ENCODE measurements at places on chromosomes 7 and 10.

DNA sequence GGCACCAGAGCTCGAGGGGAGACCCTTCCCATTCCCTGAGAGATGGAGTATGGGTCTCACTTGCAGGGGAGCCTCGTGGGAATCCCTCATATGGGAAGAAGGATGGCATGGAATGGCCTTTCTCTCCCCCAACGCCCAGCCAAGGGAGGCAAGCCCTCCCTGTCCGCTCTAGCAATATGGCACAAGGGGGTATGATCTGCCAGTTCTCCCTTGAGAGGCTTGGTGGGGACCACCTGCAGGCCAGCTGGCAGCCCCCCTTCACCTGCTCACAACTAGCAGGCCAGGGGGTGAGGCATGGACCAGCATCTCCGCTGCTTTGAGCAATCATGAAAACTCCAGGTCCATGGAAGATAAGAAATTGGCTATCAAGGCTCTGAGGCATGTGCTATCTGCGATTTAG, 70.8 kb downstream of the PARP12 start:
- DNase-seq: no peak

- DNase-seq: no peak
Measured at GRCh38 chr10:125472010-125472607, 210.9 kb downstream of the TEX36 start.

- DNase-seq: no peak
Measured at GRCh38 chr7:35645691-35646090, 49.2 kb downstream of the HERPUD2 start.

DNA sequence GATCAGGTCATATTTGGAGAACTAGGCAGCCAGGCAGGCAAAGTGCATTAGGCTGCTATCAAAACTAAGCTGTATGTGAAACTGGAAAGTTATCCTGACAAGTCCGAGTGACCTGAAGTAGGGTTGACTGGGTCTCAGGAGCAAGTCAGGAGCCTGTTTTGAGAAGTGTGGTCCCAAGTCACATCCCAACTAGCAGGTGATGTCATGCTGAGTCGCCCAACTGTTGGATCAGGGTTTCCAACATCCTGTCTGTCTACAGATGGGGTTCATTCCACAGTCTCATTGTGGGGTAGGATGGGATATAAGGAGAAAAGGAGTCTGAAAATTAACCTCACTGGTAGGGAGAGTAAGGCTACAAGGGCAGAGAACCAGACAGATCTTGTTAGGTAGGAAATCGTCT, 27.0 kb downstream of the SLC26A4 start:
- DNase-seq: no peak

- DNase-seq: no peak
Measured at GRCh38 chr7:103075337-103075918, 488 bp downstream of the ARMC10 start.

GRCh38 chr10:90007226-90007625, 305.8 kb downstream of the KIF20B start:
- DNase-seq: no peak

- no peak for DNase-seq
Measured at GRCh38 chr10:51667678-51668335, 31.6 kb downstream of the CSTF2T start.

- DNase-seq: no peak
Measured at GRCh38 chr7:71350680-71351079, 218.7 kb downstream of the GALNT17 start.

DNA sequence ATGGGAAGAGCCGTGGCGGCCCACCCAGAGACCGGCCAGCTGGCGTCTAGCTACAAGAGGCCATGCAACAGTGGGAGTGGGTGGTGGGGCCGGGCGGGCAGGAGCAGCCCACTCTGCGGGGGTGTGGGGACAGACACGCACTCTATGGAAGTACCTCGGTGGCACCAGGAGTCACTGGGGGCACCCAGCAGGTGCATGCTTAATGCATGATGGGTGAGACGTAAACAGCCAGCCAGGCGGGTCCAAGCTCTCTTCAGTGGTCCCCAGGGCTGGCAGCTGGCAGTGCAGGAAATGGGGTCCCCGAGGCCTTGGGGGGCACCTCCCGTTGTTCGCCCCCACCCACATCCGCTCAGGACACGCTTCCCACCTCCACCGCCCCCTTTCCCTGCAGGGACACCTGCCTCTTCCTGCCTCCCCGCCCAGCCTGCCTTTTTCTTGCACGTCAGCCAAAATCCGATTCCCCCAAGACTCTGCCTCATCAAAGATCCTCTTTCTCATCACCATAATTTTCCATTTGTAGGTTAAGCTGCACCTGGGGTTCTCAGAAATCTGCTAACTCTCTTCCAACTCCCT, 22.6 kb upstream of the PSMG3 start:
- no peak for DNase-seq

- no peak for DNase-seq
Measured at GRCh38 chr7:81769891-81770727, at the start of gene HGF. Gene HGF (minus strand): TSS chr7:81770047. CDS start chr7:81769971, 76 bp downstream.

GRCh38 chr7:135811506-135811905, 62.9 kb upstream of the FAM180A start:
- no peak for DNase-seq

DNA sequence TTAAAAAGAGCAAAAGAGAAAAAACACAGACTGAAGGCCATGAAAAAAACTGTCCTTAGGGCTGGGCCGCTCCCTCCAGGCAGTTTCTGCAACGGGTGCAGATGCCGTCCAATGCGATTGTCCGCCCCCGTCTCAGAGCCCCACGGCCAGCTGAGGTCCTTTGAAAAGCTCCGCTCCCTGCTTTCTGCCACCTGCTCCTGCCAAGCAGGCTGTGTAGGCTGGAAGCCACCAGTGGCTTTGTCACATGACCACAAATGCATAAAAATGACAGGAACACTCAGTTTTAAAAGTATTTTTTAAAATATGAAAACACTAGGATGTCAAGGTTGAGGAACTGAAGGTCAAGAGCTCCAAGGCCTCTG, 71.7 kb downstream of the AMZ1 start:
- no peak for DNase-seq

DNA sequence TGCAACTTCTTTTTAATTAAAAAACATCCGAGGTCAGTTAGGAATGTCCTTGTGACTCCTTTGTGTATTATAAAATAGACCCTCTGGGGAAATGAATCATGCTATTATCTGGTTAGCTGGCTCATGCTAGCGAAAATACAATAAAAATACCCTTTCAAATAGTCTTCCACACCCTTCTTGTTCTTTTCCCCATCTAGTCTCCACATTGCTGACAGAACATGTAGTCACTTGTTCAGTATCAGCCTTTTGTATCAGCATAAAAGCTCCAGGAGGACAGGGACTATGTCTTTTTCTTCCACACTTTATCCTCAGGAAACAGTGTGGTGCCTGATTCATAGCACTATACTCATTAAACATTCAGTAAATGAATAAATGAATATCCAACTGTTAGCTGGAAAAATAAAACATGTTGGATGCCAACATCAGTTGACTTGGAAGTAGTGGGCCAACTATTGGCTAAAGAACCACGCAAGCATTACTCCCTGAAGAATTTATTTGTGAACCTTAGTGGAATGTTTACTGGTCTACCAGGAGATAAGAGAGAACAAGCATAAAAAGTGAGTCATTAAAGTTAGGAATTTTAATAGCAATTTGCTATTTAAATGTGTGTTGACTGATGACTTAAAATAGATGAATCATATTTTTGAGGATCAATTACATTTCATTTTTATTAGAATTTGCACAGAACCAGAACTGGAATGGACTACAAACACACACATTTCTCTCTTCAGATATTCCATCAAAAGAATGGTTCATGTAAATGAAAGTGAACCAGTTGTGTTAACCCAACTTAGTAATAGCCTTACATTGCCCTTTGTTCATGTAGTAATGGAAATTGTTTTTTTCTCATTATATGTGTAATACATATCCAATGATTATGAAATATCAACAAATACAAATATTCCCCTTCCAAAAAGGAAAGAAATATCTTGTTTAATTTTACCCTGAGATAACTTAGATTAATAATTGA, 129.6 kb downstream of the DKK1 start:
- no peak for DNase-seq

DNA sequence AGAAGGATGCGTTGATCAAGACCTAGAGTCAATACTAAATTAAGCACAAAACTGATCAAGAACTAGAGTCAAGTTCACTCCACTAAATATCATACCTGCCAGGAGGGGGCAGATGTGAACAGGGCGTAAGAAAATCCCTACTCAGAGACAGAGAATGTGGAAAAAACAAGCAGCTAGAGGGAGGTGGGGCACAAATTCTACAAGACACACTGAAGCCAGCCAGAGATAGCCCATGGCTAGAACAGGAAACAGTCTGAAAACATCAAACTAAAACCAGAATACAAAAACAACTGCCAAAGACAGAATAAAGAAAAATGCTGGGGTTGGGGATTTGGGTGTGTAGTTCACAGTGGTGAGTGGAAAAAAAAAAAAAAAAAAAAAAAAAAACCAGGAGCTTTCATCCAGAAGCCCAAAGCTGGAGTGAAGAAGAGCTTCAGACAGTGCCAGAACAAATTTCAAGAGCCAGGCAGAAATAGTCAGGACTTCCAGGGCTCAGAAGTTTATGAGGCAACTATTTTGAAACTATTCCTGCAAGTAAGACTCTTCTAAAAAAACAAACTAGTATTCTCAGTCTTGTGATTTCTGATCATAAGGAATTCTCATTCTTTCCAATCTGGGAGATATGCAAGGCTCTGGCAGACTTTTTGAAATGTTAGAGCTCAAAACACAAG, 118.3 kb downstream of the CCDC71L start:
- DNase-seq: peak; percentile 60

GRCh38 chr7:98852826-98853225, 17.0 kb downstream of the TMEM130 start:
- no peak for DNase-seq

GRCh38 chr10:122981066-122981464, 864 bp downstream of the PSTK start:
- DNase-seq: no peak

GRCh38 chr10:28833313-28833712, 156.0 kb downstream of the BAMBI start:
- DNase-seq: no peak

DNA sequence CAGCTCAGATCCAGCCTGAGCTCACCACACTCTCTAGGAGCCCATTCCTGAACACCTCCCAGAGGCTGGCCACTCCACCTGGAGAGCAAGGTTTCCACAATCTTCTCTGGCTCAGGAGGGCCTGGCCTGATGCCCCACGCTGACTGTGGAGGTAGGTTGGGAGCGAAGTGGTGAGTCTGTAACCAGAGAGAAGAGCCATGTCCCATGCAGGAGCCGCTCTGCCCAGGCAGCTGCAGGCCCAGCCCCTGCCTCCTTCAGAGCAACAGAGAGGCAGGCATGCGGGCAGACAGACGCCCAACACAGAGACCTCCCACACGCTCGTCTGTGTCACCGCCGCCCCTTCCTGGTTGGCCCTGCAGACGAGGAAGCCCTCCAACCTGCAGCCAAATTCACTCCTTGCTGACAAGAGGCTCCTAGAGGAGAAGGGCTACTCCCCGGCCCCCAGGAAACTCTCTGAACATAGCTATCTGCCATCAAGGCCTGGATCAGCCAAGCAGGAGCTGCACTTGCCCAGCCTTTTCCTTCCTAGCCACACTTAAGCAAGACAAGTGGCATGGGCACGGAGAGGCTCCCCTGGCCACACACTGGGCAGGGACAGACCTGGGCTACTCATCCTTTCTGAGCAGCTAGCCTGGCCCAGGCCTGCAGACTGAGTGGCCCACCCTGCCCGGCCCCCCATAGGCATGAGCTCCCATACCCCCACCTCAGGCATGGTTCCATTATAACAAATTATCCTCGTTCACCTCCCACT, 101.9 kb downstream of the GRID1 start:
- no peak for DNase-seq

- DNase-seq: peak; percentile 13
Measured at GRCh38 chr10:63630931-63631680, 109.9 kb downstream of the REEP3 start.

GRCh38 chr10:1160561-1161314, 104.6 kb downstream of the WDR37 start:
- no peak for DNase-seq

DNA sequence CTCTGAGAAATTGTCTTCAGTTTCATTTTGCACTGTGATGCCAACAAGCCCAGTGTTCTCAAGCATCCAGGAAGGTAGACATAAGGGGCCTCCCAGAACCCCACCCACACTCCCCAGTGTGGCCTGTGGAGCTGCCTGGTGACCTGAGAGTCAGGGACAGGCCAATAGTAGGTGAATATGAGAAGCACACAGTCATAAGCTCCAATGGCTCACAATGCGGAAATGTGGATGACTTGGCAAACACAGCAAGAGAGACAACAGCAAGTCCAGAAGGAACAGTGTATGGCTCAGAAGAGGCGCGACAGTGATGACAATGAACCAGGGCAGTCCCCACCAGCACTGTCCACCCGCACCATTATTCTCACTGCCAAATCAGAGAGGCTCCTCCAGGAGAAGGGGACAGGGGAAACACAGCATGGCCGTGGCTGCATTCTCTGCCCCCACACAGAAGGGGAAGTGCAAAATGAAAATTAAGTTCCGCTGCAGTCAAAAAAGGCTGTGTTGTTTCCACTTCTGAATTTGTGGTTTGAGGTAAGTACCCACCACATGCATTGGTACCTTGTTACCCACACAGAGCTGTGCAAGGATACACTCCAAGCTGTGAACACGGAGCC, 419.8 kb downstream of the GRID1 start:
- no peak for DNase-seq

GRCh38 chr10:130074639-130075038, 36.0 kb downstream of the C10orf143 start:
- DNase-seq: no peak

- DNase-seq: no peak
Measured at GRCh38 chr10:48289501-48290238, 15.2 kb upstream of the FRMPD2 start.

- no peak for DNase-seq
Measured at GRCh38 chr7:116098175-116098574, 67.6 kb upstream of the TFEC start.

DNA sequence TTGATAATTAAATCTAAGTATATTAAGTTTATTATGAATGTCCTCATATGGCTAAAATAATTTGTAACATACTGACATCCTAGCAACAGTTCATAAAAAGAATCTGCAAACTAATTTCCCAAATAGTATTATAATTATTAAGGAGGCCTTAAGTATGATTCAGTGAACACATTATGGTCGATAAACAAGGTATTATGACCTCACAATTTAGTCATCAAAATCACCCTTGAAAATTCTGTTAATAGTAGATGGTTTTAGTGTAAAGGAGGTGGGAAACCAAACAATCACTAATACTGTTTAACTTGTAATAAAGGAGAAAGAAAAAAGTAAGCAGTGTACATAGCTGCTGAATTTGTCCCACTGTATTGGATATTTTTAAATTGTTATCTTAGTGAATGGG, 2.1 kb downstream of the ETV1 start:
- no peak for DNase-seq

- DNase-seq: no peak
Measured at GRCh38 chr7:133118261-133118660, 36.4 kb upstream of the CHCHD3 start.

- DNase-seq: no peak
Measured at GRCh38 chr10:77494327-77494726, 143.3 kb downstream of the KCNMA1 start.

DNA sequence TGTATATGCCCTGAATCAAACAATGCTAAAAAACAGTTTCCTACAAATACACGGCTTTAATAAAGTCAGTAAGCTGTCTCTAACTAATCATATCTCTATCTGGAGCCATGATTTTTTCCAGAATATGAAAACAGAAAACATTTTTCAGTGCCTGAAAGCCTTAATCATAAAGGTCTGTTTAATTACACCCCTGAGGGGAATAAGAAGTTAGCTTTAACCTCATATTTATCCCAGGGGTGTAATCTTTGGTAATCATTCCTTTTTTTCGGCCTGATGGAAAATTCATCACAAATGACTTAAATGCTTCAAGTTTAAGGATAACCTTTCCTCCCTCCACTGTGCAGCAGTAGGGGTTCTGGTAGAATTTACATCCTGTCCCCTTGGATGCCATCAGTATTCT, 124.2 kb downstream of the ATE1 start:
- DNase-seq: no peak

Measured in NCI-H2081 treated with DMSO at 0.1 percent for 48 hours (cell line).